ENCODE measurements at places on chromosomes 1 and 21.

DNA sequence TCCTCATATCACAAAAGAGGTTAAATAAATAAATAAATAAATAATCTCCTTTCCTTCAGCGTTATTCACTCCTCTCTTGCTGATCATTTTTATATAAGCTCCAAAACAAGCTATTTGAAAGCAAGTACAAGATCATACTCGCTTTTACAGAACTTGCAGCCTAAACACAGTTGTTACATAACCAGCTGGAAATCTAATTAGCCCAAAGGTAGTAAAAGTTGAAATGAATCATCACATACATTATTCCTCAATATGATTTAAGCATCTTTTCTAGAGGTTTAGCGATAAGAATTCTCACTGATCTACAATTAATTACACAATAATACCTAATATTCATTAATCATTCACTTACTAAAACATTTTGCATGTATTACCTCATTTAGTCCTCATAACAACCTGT is 160.2 kb downstream of the COP1 start:
- no peak for DNase-seq

- no peak for DNase-seq
These were observed 111.1 kb upstream of the ETV3 start for GRCh38 chr1:157249326-157249725.

DNA sequence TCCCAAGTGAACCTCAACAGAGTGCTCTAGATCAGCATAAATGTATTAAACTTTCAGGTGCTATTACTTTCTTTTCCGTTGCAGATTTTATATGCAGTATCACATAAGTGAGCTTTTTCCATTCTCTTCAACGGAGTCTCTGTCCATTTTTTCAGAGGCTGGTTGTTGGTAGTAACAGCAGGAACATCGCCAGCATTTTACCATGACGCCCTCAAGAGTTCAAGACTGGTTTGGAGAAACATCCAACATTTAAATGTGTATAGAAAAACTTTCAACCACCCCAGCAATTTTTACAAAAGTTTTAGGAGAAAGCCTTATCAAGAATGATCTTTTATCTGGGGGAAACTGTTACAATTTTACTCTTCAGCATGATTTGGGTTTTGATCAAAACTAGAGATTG is 117.0 kb downstream of the TGFB2 start:
- DNase-seq, result no peak

GRCh38 chr1:171798765-171799164 is 17.3 kb downstream of the METTL13 start:
- DNase-seq, result no peak

GRCh38 chr1:201537891-201538611 is 876 bp upstream of the NAV1 start:
- no peak for DNase-seq

DNA sequence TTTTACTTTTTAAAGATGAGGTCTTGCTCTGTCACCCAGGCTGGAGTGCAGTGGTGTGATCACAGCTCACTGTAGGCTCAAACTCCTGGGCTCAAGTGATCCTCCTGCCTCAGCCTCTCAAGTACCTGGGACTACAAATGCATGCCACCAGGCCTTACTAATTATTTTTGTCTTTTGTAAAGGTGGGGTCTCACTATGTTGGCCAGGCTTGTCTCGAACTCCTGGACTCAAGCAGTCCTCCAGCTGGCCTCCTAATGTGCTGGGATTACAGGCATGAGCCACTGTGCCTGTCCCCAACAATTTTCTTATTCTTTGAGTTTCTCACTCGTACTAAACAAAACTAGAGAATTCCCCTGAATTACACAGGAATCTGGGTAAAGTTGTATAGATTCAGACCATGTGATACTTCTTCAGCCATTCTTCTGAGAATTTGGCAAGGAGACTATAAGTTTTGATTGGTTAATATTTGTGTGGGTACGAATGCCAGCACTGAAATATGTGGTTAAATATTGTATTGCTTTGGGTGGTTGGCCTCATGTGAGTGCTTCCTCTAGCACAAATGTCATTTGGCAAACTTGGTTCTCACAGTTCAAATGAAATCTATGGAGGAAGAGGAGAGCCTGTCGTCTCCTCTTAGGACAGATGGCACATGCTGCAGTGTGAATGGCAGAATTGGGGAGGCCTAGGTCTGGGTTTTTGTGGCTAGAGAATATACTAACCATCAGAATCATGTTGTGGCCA is 104.9 kb downstream of the RUNX1 start:
- no peak for DNase-seq

GRCh38 chr1:222948079-222948478 is 133.2 kb downstream of the DISP1 start:
- no peak for DNase-seq

DNA sequence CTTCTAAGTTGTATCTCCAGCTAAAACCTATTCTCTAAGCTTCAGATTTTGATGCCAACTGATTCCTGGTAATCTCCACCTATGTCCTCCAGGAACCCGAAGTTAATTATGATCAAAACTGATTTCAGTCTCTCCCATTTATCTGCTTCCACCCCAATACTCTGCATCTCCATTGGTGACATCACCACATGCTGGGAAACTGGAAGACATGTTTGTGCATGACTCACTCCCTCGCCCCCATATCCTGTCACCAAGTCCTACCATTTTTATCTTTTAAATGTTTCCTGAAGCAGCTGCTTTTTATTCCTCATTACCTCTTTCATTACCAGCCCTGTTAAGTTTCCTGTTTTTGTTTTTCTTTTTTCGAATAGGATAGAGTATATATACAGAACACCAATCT is 228.5 kb downstream of the LRRC40 start:
- DNase-seq, result no peak

DNA sequence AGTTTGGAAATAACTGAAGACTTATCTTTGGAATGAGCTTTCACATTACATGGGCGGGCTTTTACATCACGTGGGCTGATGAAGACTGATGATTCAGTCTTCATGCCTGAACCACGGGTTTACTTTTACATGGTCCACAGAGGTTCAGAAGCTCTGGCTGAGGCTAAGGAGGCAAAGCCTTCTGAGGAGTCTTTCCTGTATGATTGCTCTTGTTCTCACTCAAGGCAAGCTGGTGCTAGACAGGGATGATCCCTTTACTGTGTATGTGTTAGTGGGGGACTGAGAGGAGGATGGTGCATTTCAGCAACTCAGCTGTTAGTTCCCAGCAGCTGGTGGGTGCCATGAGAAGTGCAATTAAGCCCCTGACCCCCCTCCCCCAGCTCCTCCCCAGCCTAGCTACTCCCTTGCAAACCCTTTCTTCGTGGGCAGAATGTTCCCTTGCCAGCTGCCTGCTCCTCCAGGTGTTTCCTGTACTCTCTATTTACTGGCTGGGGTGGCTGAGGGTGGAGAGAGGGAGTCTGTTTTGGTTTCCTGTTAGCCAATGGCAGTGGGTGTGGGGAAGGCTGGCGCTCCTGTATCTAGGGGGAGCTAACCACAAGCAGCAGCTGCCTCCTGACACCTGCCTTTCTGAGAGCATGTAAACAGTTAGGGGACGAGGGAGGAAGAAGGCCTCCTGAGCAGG is 15.4 kb downstream of the BTG2 start:
- DNase-seq, result peak; percentile 49

GRCh38 chr1:203267347-203267846 is 37.9 kb upstream of the BTG2 start:
- DNase-seq, result peak; percentile 88

- DNase-seq, result no peak
These were observed 258.4 kb upstream of the ZRANB2 start for GRCh38 chr1:71339238-71339637.

DNA sequence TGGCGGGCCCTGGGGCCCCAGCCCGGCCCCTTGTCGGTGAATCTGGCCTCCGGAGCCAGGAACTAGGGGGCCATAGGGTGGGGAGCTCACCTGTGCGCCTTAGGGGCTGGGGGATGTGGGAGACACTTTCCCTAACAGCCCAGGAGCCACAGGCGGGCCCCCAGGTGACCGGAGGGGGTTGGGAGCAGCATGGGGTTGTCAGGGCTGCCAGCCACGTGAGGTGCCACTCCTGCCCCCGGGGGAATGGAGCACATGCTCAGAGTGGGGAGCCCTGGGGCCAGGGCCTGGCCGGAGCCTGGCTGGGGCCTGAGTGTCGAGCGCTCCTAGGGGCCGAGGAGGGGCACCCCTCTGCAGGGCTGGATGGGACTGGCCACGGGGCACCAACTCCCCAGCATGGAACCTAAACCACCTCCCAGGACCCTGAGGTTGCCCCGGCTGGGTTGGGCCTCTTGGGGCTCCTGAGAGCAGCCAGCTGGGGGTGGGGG is 19.9 kb downstream of the PRXL2B start:
- no peak for DNase-seq

- DNase-seq, result no peak
These were observed 5.3 kb upstream of the ERG start for GRCh38 chr21:38503583-38503982.

DNA sequence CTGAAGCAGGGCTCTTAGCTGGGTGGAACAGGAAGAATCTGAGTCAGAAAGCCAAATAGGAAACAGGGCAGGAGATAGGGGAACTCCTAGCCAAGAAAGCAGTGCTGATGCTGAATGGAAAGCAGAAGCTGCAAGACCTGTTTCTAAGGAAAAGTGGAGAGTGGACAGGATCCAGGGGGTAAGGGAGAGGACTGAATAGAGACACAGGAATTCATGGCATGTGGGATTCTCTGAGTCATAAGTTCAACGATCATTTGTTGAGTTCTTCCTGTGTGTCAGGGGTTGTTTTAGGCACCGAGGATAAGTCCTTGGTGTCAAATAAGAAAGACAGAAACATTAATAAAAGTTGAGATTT is 153.8 kb upstream of the FGGY start:
- DNase-seq, result peak; percentile 30

- no peak for DNase-seq
These were observed 9.2 kb upstream of the SERTAD4 start for GRCh38 chr1:210223226-210223904.

DNA sequence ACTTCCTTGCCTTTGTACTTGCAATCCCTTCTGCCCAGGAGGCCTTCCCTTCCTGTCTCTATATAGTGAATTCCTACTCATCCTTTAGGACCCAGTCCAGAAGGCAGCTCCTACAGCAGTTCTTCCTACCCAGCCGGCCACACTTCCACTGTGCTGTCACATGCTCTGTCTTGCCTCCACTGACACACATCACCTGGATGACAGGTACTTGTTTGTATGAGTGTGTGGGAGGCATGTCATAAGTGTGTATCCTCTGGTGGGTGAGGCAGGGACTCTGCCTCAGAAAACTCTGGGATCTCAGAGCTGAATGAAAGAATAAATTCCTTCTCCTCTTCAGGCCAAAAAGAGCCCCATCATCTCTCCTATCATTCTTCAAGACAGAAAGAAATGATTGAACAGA is 5.1 kb upstream of the OSCP1 start:
- DNase-seq, result no peak

- no peak for DNase-seq
These were observed 361 bp downstream of the INSRR start for GRCh38 chr1:156858555-156858956.

- DNase-seq, result peak; percentile 39
These were observed 136.8 kb downstream of the RUNX1 start for GRCh38 chr21:34912022-34912945.

DNA sequence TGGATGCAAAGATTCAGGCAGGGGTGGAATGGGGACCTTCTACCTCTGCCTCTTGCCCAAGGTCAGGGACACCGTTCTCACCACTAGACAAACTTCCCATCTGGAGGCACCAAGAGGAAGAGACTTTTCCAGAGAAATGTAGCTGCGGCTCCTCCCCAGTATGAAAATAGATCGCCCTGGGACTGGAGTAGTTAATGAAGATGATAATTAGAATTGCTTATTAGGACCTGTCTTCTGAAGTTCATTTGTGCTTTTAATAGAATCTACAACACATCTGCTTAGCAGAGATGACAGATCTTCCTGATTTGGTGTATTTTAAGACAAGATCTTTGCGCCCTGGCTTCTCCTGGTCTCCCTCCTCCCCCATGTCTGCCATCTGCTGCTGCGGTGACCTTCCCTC is 266.6 kb downstream of the KAZN start:
- no peak for DNase-seq

DNA sequence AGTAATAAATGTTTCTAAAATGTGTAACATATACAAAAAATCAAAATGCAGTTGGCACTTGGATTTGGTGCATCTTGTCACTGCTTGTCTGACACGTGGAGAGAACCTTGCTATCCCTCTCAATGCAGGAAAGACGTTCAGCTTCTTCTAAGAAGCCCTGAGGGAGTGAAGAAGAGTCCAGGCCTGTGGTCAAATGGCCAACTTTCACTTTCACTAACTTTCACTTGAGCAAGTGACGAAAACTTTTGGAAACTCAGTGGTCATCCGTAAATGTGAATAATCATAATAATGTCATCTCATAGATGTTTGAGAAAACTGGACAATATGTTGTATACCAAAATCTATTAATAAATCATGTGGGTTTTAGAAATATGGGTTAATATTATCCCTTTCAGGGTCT is 61.9 kb downstream of the ERG start:
- no peak for DNase-seq

GRCh38 chr1:220426989-220427388 is 100.9 kb upstream of the MARK1 start:
- DNase-seq, result peak; percentile 32

DNA sequence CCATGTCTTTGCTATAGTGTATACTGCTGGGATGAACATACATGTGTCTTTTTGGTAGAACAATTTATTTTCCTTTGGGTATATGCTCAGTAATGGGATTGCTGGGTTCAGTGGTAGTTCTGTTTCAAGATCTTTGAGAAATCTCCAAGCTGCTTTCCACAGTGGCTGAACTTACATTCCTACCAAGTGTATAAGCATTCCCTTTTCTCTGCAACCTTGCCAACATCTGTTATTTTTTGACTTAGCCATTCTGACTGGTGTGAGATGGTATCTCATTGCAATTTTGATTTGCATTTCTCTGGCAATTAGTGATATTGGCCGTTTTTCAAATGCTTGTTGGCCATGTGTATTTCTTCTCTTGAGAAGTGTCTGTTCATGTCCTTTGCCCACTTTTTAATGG is 37.5 kb upstream of the ANGPTL1 start:
- no peak for DNase-seq
